ENCODE measurements at places on chromosomes 1 and 21.

- H3K27me3 ChIP-seq: peaks cover 75% of the 10 kb centered on the region
- H3K4me1 ChIP-seq: peaks cover 15% of the 10 kb centered on the region
- no peak overlapping the region for H3K27ac ChIP-seq
- DNase-seq: no peak
- H3K4me3 ChIP-seq: no peak overlapping the region
These were observed 5.2 kb upstream of the LIN28A start for GRCh38 chr1:26405281-26405915.

DNA sequence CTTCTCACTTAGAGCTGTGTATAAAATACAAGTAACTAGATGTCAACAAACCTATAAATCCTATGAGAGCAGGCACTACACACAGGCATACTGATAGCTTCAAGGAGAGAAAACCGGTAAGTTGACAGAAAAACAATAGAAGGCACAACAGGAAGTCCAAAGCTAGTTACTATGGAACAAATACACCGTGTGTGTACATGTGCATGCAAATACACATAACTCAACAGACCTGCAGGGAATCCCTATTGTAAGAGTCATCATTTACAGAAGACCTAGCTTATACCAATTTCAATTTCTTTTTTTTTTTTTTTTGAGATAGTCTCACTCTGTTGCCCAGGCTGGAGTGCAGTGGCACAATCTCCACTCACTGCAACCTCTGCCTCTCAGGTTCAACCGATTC is 26.3 kb downstream of the JAK1 start:
- H3K4me3 ChIP-seq: peak overlapping the region; percentile 37
- H3K27me3 ChIP-seq: no peaks in the 10 kb centered on the region
- H3K4me1 ChIP-seq: peaks cover 66% of the 10 kb centered on the region
- H3K36me3 ChIP-seq: peaks cover 2% of the 10 kb centered on the region
- no peak for DNase-seq

GRCh38 chr1:35914717-35915116 is 16.2 kb upstream of the AGO3 start:
- DNase-seq: no peak
- peaks cover 59% of the 10 kb centered on the region for H3K36me3 ChIP-seq
- no peaks in the 10 kb centered on the region for H3K27me3 ChIP-seq
- no peak overlapping the region for H3K4me3 ChIP-seq
- H3K4me1 ChIP-seq: no peaks in the 10 kb centered on the region
- H3K27ac ChIP-seq: no peak overlapping the region

GRCh38 chr21:38170283-38170682 is 86.5 kb upstream of the KCNJ15 start:
- H3K4me3 ChIP-seq: no peak overlapping the region
- H3K27me3 ChIP-seq: peaks cover 15% of the 10 kb centered on the region
- H3K36me3 ChIP-seq: no peaks in the 10 kb centered on the region
- no peak for DNase-seq
- H3K4me1 ChIP-seq: no peaks in the 10 kb centered on the region

- no peak overlapping the region for H3K27ac ChIP-seq
- DNase-seq: no peak
- H3K4me1 ChIP-seq: no peaks in the 10 kb centered on the region
- no peaks in the 10 kb centered on the region for H3K27me3 ChIP-seq
- H3K4me3 ChIP-seq: no peak overlapping the region
- H3K36me3 ChIP-seq: peaks cover 41% of the 10 kb centered on the region
These were observed 24.0 kb downstream of the WDR4 start for GRCh38 chr21:42855171-42855936.

DNA sequence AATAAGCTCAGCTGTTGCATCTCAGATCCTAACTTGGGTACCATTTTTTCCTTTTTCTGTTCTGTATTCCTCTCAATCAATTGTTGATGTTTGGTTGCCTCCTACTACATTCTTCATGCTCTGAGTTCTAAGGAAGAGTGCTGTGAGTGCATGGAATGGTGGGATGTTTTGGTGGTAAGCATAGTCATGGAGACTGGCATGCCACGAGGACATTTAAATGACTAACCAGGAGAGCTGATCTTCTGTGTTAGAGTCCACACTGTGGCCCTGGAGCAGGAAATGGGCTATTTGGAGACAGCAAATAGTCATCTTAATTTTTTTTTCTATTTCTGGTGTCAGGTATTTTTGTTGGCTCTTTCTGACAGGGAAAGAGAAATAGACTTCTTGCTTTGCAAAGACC is 69.5 kb upstream of the HSD17B7 start:
- no peaks in the 10 kb centered on the region for H3K4me1 ChIP-seq
- H3K36me3 ChIP-seq: no peaks in the 10 kb centered on the region
- H3K27ac ChIP-seq: no peak overlapping the region
- DNase-seq: no peak

DNA sequence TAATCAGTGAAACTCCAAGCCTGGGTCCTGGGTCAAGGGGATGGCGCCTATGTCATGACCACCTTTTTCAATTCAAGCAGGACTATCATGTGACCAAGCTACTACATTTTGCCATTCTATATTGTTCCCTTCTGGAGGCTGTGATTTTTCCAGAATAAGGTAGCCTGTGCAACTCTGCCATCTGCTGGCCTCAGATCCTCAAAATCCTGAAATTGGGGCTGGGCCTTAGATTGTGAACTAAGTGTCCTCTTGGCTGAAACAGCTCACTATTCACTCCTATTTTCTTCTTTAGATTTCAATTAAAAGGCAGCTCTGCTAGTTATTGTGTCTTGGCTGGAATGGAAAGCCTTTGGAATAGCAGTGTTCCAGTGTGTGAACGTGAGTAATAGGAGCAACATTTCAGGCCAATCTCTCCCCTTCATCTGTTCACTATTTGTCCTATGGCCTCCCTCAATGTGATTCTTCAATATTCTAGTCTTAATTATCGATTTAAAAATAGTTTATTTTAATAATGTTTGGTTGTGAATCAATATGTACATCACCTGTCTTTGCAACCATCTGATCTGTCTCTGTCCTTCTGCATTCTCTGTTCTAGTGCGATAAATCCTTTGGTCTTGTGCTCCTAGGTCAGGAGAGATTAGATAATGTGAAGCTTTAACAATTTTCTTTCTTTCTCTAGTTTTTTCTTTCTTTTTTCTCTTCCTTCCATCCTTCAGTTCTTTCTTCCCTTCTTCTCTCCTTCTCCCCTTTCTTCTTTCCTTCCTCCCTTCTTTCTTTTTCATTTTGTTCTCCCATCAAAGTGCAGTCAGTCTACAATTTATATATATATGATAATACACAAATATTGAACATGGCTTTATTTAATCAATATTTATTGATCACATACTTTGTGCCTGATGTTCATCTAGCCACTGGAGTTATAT is 69.8 kb downstream of the CR1 start:
- no peak for DNase-seq
- H3K27ac ChIP-seq: no peak overlapping the region
- no peak overlapping the region for H3K4me3 ChIP-seq
- H3K27me3 ChIP-seq: no peaks in the 10 kb centered on the region
- no peaks in the 10 kb centered on the region for H3K4me1 ChIP-seq

DNA sequence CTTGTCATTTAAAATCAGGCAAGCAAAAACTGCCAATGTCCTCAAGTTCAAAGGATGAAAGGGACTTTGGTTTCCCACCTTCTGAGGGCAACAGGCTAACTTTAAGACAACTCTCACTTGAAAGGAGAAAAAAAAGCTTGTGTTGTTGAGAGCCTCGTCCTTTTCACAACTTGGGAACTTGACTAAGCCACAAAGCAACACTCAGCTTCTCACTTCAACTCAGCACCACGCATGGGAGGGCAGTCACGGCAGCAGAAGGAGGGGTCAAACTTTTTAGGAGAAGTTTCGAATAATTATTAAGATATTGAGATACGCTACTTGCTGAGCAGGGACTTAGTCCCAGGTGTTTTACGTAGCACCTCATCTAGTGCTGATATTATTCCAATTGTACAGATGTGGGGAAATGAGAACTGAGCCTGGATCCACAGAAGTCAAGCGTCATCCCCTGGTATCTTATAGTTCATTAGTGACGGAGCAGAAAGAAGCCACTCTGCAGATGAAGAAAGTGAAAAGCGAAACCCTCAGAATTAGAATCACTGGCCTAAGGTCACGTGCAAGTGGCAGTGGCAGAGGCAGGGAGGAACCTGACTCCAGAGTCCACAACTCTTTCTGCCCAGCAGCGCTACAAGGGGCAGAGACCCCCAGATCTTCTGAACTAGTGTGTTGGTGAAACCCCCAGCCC is 83.6 kb downstream of the JAK1 start:
- peaks cover 25% of the 10 kb centered on the region for H3K36me3 ChIP-seq
- H3K4me3 ChIP-seq: peak overlapping the region; percentile 61
- H3K4me1 ChIP-seq: peaks cover 70% of the 10 kb centered on the region
- H3K27me3 ChIP-seq: no peaks in the 10 kb centered on the region

GRCh38 chr1:221945669-221946068 is 203.8 kb upstream of the DUSP10 start:
- no peak overlapping the region for H3K4me3 ChIP-seq
- H3K27me3 ChIP-seq: no peaks in the 10 kb centered on the region
- no peak for DNase-seq
- H3K27ac ChIP-seq: no peak overlapping the region
- no peaks in the 10 kb centered on the region for H3K36me3 ChIP-seq
- no peaks in the 10 kb centered on the region for H3K4me1 ChIP-seq

- no peak overlapping the region for H3K27ac ChIP-seq
- H3K4me1 ChIP-seq: peaks cover 27% of the 10 kb centered on the region
- peaks cover 28% of the 10 kb centered on the region for H3K36me3 ChIP-seq
These were observed 3.6 kb downstream of the NOC2L start for GRCh38 chr1:955474-955873.

DNA sequence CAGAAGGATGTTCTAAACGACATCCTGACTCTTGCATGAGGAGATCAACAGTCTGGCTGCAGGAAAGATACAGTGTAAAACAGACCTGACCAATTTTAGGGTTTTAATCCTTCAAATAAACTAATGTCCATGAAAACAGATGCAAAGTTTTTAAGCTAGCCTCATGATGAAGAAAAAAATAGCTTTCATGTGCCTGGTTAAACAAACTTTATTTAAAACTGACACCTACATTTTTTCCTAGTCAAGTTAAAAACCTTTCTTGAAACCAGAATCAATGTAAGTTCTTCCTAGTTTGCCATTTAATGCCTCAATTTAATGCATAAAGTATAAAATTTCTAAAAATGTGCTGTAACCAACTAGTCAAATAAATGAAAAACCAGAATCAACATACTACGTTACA is 2.9 kb downstream of the WDR26 start:
- DNase-seq: no peak
- peaks cover 61% of the 10 kb centered on the region for H3K4me1 ChIP-seq
- peak overlapping the region; percentile 84 for H3K4me3 ChIP-seq
- H3K36me3 ChIP-seq: peaks cover 50% of the 10 kb centered on the region
- H3K27ac ChIP-seq: peak overlapping the region; percentile 82

GRCh38 chr1:165823552-165824268 is 3.7 kb upstream of the UCK2 start:
- DNase-seq: no peak
- no peak overlapping the region for H3K27ac ChIP-seq
- H3K4me1 ChIP-seq: peaks cover 10% of the 10 kb centered on the region
- no peaks in the 10 kb centered on the region for H3K27me3 ChIP-seq
- no peak overlapping the region for H3K4me3 ChIP-seq

DNA sequence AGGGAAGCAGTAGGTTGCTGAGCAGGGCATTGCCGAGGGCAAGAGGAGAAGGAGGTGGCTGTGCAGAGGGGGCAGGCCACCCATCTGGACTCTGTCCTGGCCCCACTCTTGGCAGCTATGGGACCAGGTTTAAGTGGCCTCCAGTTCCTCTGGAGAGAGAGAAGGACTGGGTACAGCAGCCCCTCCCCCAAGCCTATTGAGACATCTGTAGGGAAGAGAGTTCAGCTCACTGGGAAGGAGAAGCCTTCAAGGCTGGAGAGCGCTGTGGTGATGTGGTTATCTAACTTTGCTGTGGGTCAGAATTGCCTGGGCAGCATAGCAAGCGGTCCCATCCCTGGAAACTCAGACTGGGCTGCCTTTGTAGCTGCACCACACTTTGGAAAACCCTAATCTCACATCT is 93.9 kb downstream of the KCNJ15 start:
- no peak overlapping the region for H3K27ac ChIP-seq
- no peak for DNase-seq
- no peak overlapping the region for H3K4me3 ChIP-seq
- peaks cover 22% of the 10 kb centered on the region for H3K27me3 ChIP-seq

DNA sequence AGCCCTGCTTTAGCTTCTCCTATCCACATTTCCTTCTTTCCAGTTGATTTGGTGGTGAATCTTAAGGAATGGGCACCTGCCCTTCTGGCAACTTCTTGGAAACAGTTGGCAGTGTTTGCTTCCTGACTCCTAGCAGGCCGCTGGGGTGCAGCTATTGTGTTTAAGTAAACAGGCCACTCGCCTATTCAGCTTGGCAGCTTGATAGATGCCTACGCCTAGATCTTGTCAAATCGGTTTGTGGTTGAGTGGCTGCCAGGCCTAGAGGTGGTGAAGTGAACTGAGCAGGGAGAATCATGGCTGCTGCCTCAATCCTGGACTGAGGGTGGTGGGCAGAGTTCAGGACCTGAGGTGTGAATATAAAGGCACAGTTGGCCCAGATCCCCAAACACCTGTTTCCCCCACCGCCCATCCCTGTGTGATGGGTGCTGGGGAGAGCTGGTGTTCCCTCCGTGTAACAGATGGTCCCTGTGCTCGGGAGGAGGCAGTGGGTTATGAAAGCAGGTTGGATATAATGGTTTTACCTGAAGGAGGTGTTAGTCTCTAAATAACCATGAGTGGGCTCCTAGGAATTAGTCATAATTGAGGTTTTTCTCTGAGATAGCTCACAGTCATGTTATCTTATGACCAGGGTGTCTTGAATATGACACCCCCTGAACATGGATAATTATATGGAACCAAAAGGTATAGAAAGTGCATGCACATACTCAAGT is 940 bp upstream of the PLA2G2C start:
- H3K36me3 ChIP-seq: peaks cover 1% of the 10 kb centered on the region
- peak overlapping the region; percentile 41 for H3K27ac ChIP-seq
- peaks cover 54% of the 10 kb centered on the region for H3K4me1 ChIP-seq
- H3K27me3 ChIP-seq: peaks cover 12% of the 10 kb centered on the region
- peak overlapping the region; percentile 75 for H3K4me3 ChIP-seq

All from central memory CD8-positive, alpha-beta T cell (primary cell).